ENCODE measurements at places on chromosomes 2 and 18.

GRCh38 chr18:40326985-40327384 is 1628.0 kb upstream of the PIK3C3 start:
- no peak for DNase-seq

GRCh38 chr2:197159661-197160211 is 150.8 kb downstream of the ANKRD44 start:
- DNase-seq: peak; percentile 73

GRCh38 chr18:23573626-23574431 is 12.5 kb downstream of the NPC1 start:
- peak; percentile 67 for DNase-seq

DNA sequence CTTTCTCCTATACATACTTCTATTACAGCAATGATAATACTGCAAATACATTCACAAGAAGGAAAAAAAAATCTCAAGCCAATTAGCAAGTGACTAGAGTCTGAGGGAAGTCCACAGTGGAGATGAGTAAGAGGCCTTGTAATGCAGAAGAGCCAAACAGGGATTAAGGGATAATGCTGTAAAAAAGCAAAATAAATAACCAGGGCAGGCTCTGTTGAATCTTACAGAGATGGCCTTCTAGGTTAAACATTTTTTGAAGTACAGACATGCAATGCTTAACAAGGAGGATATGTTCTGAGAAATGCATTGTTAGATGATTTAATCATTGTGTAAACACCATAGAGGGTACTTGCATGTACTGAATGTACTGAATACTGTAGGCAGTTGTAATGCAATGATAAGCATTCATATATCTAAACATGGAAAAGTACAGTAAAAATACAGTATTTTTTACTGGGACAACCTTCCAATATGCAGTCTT is 122.1 kb upstream of the RMDN2 start:
- DNase-seq: peak; percentile 88

GRCh38 chr2:179218848-179219594 is 45.6 kb downstream of the SESTD1 start:
- DNase-seq: peak; percentile 72

DNA sequence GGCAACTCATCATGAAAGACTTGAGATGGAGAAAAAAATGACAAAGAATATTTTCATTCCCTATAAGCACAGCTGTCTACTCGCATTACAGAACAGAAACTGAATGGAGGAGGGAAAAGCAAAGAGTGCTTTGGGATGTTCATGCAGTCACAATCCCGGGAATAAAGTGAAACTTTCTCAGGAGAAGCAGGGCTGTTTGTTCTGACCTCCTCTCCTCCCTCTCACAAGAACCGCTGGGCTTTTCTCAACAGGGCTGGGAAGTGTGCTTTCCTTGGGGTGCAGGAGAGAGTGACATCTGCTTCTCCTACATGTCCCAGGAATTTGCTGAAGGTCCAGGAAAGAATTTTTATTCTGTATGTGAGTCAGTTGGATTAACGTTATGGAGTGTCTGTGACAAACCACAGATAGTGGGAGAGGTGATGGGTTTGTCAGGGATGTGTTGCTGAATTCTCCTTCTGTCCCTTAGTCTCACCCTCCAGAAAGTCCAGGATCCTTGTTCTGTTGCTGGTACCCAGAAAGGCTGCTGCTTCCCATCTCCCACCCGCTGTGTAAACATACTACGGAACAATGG is 125.6 kb downstream of the HRH4 start:
- DNase-seq: no peak

DNA sequence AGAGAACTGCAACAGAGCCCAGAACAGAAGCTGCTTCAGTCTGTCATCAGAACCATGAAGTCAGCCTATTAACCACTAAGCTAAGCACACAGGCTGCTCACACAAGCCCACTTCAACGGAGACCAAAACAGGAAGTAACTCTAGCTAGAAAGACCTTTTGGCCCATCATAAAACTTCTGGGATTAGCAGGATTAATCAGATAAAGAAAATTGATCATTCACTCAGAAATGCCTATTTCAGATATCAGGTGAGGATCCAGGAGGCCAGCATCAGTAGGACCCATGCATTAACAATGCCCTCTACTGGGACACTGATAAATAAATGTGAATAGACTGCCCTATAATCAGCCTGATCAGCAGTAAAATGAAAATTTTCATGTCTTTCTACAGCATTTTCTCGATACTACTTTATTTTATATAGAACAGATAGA is 101.4 kb downstream of the WDPCP start:
- DNase-seq: no peak

DNA sequence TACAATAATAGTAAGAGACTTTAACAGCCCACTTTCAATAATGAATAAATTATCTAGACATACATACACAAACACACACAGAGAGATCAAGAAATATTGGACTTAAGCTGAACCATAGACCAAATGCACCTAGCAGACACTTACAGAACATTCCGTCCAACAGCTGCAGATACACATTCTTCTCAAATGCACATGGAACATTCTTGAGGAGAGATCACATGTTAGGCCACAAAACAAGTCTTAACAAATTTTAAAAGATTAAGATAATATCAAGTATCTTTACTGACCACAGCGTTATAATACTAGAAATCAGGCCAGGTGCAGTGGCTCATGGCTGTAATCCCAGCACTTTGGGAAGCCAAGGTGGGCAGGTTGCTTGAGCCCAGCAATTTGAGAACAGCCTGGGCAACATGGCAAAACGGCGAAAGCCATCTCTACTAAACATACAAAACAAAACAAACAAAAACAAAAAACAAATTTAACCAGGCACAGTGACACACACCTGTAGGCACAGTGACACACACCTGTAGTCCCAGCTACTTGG is 7.4 kb downstream of the CERKL start:
- DNase-seq: no peak

DNA sequence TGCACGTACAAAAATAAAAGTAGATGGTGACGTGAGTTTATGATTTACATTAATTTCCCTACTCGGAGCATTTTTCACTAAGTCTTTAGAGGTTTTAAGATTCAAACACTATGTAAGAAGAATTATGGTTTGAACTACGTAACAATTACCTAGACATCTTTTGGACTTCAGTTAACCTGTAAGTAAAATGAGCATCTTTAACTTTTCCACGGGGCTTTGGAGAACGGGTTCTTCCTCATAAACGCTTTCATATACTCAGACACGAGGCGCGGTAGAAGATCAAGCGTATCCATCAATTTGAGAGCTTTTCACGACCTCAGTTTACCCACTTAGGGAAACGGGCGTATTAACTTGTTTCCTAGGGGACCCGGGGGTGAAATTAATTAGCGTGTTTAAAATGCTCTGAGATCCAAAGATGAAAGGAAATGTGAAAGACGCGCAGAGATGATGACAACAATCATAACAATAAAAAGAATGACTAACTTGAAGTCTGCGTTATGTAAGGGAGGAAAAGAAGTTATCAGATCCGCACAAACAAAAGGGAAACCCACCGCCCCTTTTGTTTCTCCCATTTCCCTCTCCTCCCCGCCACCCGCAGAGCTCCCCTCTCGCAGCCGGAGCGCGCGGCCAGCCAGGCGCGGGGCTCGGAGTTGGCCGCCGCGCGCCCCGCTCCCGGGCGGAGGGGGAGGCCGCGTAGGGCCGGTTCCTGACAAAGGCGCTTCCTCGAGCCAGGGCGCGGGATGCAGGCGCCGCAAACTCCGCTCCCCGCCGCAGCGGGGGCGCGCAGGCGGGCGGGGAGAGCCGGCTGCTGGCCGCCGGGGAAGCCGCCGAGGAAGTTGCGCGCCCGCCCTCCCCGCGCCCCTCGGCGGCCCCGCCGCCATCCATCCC is 807 bp downstream of the PELI1 start:
- peak; percentile 65 for DNase-seq

- peak; percentile 83 for DNase-seq
Measured at GRCh38 chr2:191038241-191038725, 24.3 kb upstream of the STAT1 start.

DNA sequence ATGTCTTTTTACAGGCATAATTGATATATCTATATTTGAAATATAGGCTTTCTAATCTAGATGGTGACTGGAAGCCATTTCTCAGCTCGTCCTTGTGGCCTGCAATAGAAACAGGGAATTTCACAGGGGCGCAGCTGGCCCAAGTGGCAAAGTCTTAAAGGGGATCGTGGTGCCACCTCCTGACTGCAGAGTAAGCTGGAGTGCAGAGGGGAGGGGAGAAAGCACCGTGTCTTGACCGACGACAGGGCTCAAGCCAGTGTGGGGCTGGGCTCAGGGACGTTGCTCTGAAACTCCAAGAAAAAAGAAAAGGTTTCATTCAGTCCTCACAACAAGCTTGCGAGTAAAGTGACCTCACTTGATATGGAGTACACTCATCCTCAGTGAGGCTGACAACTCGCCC is 255.1 kb downstream of the DCDC2C start:
- no peak for DNase-seq

DNA sequence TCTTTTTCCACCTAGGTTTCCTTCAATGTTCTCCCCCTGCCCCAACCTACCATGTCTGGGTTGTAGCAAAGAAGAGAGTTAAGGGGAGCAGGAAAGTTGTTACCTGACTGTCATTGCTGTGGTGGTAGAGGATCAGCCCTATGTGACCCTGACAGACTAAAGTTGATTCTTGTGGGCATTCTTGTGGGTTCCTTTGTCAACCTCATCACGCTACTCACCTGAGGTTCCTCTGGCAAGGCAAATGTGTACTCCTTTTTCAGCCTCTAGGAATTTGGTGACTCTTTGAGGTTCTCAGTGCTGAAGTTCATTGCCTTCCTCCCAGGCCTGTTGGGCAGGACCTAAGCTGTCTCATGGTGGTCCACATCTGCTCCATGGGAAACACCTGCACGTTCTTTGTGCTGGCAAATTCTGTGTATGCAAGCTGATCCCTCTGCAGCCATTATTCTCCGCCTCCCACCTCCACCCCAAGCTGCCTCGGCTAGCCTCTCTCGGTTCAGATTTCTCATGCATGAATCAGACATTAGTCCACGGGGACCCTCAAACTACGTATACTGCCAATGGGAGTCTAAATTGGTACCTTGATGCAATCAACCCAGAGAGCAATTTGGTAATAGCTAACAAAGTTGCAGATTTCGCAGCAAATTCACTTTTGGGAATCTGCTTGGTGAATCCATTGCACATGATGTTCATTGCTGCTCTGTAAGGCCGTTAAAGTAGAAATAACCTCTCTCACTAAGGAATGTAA is 1.5 kb upstream of the GMCL1 start:
- no peak for DNase-seq

- no peak for DNase-seq
Measured at GRCh38 chr18:27449104-27449503, 264.0 kb upstream of the CHST9 start.

GRCh38 chr2:69616755-69617154 is 26.8 kb downstream of the AAK1 start:
- DNase-seq: no peak

GRCh38 chr2:96815326-96816126 is 542 bp upstream of the CNNM3 start:
- peak; percentile 53 for DNase-seq

DNA sequence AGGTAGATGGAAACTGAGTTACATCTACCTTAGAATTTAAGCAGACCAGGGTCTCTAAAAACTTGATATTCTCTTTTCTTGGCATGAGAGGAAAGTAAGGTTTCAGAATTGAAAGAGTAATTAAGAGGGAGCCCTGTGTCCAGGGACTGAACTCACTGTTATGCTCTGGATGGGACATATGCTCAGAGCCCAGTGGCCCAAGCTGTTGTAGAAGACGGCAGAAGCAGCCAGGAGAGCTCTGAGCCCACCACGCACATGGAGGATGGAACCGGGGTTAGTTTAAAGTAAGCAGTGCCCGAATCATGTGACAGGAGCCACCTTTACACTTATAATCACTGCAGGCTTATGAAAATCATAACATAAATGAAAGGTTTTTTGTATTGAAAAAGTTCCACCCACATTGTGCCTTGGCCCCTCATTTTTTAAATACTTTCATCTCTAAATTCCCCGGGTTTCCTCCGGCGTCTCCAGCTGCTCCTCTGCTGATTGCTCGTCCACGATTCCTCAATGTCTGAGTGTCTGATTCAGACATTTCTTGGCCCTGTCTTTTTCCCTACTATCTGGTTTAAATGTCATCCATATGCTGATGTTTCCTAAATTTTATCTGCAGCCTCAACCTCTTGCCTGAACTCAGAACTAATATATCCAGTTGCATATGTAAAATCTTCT is 36.1 kb upstream of the SPTBN1 start:
- DNase-seq: no peak

DNA sequence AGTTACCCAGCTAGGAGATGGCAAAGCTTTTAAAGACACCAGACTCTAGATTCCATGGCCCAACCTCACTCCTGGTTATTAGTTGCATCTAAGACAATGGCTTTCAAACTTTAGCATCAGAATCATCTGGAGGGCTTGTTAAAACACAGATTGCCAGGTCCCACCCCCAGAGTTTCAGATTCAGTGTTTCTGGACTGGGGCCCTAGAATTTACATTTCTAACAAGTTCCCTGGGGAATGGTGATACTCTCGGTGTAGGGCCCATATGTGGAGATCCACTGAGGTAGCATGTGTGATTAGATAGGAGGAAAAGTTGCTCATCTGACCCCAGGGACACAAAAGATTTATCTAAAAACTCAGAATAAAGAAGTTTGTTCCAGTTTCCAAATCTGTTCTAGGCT is 14.5 kb upstream of the TTR start:
- no peak for DNase-seq

DNA sequence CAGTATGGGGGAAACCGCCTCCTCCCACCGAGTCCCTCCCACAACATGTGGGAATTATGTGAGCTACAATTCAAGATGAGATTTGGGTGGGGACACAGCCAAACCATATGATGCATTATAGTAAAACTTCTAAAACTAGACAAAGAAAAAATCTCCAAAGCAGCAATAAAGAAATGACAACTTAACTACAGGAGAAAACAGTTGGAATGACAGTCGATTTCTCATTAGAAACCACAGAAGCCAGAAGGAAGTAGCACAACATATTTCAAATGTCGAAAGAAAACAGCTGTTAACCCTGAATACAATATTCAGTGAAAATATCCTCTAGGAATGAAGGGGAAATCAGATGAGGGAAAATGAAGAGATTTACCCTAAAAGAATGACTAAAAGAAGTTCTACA is 53.5 kb upstream of the TCF4 start:
- DNase-seq: no peak

DNA sequence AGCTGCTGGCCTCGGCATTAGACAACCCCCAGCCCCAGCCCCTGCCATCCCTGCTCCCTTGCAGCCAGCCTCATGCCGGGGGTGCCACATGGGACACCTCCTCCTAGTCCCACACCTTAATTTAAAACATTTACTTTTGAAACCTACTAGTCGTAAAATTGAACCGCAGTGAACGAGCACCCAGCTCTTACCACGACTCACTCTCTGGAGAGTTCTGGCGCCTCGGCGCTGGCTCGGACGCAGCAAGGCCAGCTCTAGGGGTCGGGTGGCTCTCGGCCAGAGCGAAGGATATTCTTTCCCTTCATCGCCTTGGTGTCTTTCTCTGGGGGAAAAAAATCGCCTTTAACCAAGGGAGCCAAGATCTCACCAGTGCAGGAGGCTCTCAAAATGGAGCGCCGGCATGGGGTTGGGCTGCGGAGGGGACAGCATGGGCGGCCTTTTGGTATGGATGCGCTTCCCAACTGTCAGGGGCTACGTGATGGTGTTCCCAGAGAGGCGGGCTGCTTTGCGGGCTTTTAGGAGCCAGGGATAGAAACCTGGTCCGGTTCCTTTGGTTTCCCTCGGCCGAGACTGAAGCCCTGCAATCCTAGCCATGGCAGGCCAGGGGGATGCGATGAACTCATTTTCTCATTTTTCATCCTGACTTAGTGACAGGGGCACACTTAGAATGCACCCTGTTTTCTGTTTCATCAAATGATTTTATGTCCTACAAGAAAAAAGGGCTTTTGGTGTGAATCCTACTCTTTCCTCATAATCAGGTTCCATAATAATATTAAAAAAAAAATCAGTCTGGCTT is 2.0 kb downstream of the HPCAL1 start:
- no peak for DNase-seq

GRCh38 chr2:241430178-241430577 is 74.1 kb downstream of the FARP2 start:
- no peak for DNase-seq
